AG04450 (cell line): ENCODE measurements at places on chromosomes 12 and 14. TPM values are rescaled to one million over a fixed set of nuclear protein-coding genes. Genes with fewer than 3 reads are reported as not detected.

DNA sequence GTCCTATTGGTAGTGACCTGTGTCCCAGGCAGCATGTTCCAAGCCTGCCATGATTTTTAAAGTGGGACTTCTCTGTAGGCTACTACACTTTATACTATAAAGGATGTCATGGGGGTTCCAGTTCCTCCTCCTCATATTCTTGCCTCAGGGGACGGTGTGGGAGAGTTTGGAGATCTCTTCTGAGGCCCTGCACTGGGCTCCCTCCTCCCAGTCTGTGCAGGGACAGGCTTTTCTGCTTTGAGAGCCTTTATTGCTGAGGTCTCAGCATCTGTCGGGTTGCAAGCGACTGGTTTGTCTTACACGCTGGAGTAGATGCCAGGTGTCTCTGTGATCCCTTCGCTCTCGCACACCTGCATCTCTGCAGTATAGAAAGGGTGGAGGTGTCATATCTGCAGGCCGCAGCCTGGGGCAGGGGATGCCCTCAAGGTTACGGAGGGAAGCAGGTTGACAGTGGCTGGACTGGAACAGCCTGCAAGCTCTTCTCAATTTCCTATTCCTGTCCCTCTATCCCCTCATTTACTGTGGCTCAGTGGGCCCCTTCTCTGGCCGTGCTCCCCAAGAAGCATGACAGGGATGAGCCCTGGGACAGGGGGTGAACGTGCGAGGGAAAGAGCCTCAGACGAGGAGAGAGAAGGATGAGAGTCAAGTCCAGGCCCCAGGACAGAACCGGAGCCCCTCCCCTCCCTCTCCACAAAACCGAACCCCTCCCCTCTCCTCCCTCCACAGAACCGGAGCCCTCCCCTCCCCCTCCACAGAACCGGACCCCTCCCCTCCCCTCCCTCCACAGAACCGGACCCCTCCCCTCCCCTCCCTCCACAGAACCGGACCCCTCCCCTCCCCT lies 51.3 kb downstream of the SLC6A12 start:
- no peak for DNase-seq

BATF gene
- polyA plus RNA-seq: not detected in 2 replicates

CCDC177 gene
- not detected in 2 replicates for polyA plus RNA-seq

- no peak for DNase-seq
Observed at GRCh38 chr12:19440916-19441315, 1.6 kb downstream of the AEBP2 start.

GLIPR1L1 gene
- polyA plus RNA-seq: not detected in 2 replicates

DNA sequence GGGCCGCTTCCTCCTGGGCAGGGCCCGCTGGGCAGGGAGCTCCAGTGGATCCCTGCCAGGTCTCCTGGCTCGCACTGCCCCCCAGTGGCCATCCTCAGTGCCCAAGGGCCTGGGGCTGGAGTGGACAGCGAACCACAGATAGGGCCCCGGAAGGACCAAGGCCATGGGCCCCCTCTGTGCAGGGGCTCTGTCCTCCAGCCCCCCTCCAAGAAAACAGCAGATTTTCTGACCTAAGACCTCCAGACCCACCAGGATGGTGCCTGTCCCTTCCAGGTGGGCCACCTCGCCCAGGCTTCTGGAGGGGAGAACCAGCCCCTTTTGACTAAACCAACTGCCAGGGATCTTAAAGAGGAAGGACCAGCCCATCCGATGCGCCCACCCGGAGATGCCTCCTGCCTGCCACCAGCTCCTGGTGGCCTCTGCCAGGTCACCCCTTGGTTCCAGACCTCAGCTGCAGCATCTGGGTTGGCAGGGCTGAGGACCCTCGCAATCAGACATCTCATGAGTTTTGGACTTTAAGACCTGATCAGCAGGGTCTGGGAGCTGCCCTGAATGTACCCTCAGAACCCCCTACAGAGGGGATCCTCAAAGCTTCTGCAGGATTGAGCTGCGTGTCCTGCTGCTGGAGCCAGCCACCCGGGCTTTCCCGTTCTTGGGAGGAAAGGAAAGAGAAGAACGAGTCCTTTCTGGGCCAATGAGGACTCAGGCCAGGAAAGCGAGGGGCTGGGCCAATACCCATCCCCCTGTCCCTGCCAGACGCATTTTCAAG lies 325.8 kb upstream of the DIO3 start:
- DNase-seq: no peak

ADAM21 gene
- 0.12 and 0.26 TPM in 2 replicates for polyA plus RNA-seq

DNA sequence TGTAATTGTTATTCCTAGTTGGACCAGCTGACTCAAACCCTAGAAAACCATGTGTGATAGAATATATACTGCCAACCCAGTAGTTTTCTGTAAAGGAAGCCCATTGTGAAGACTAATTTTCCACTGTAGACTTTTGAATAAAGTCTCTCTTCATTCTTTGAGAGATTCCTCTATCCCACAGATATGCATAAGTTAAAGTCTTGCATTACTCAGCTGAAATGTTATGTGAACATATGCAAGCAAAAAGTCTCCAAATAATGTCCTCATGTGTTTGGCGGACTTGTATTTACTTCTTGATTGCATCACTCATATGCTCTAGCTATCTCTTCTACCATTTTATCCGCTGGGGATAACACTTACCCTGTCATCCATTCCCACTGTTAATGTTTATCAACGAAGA lies 35.1 kb upstream of the OTOGL start:
- peak; percentile 75 for DNase-seq

TEX52 gene
- not detected in 2 replicates for polyA plus RNA-seq

- peak; percentile 88 for DNase-seq
Observed at GRCh38 chr14:21071225-21072030, 1.3 kb downstream of the ARHGEF40 start.

DNA sequence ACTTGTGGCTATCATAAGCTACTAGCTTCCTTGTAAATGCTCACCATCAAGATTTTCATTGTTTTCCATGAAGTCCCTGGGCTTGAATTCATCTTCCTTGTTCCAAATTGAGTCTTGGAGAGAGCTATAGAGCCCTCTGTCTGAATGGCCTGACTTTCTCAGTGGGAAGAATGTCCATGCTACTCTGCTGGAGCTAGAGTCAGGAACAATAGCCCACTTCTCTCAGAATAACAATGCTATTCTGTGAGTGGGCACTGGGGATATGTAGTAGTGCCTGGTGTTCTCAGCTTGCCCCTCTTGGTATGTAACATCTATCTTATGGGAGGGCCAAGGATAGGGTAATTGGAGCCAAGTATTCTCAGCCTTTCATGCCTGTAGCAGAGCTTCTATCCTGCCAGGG lies 127.6 kb upstream of the TRHDE start:
- no peak for DNase-seq

DNA sequence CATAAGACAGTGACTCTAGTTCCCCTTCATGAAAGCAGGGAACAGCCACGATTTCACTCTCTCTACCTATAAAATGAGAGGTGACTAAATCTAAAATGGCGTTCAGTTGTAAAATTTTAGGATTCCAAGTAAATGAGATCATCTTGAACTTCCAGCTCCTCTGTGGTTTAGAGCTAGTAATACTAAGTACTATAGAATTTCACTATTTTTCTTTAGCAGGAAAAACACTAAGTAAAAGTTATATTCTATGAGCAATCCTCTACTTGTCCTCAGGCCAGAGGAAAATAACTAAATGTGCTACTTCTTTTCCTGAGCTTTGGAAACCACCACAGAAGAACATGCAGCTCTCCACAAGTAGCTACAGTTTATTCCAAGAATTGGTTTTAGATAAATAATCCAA lies 55.6 kb downstream of the NIN start:
- DNase-seq: peak; percentile 56

GRCh38 chr12:111404362-111405148 lies 1.2 kb upstream of the SH2B3 start:
- DNase-seq: no peak

CLEC9A gene
- polyA plus RNA-seq: not detected in 2 replicates

- DNase-seq: no peak
Observed at GRCh38 chr12:168763-169525, 45.0 kb downstream of the SLC6A12 start.

DNA sequence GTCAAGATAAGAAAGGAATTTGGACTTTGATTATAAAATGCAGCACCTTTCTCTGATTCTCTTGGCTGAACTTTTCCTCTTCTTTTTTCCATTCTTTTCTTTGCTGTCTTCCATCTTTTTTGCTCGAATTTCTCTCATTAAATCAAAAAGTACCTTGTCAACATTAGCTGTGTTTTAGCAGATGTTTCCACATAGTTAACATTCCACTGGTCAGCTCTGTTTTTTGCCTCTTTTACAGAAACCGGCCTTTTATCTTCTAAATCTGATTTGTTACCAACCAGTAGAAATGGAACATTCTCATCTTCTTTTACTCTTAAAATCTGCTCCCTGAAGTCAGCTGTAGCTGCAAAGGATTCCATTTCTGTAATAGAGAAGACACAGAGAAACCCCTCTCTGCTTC lies 71.1 kb upstream of the SYT1 start:
- DNase-seq: no peak

DNA sequence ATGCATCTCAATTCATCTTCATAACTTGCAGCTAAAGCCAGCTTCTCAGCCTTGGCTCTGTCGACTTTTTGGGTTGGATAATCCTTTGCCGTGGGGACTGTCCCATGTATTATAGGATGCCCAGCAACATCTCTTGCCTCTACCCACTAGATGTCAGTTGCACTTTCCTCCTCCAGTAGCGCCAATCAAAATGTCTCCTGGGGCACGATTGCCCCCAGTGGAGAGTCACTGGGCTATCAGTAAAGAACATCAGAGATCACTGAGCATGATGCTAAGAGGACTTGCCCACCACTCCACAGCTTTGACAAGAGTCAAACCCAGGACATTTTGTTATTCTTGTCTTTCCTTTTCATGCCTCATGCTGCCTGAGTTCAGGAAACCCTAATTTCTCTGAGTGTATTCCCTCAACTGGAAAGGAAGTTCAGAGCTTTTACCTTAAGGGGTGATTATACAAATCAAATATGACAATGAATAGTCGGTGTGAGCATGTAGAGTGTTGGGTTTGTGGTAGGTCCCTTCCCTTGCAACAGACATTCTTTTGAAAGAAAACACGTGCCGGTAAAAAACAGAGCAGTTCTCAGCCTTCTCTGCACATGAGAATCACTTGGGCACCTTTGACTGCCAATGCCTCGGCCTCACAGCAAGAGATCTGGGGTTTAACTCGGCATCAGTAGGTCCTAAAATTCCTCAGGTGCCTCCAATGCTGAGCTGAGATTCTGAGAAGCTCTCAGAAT lies 980.6 kb downstream of the VRK1 start:
- no peak for DNase-seq

GRCh38 chr14:33808187-33808586 lies 142.7 kb downstream of the EGLN3 start:
- DNase-seq: no peak

DNA sequence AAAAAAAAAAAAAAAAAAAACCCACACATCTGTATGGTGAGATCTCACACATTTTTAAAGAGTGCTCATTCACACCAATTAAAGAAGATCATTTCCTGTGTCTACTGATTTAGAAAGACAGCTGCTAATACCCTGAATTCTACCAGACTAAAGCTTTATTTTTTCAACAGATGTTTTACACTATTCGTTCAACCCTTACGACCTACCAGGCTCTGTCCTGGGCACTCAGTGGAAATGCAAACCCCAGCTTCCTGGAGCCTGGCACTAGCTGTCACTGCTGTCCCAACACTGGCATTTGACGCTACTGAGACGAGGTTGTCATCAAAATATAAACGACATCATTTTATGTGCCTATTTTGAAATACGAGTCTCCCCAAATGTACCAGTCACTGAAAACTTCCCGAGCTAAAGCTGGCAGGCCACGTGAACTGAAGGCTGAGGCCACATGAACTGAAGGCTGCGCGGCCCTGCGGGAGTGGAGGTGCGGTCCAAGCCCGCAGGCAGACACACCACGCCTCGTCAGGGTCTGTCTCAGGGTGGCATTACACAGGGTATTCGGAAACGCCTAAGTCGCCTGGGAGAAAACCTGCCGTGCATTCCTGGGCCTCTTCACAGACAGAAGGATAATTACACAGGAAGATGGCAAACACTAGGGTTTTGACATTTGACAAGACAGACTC lies 27.2 kb downstream of the SLC15A4 start:
- no peak for DNase-seq

GRCh38 chr12:58731096-58731495 lies 189.2 kb downstream of the LRIG3 start:
- DNase-seq: no peak

SIVA1 gene
- 49.7 and 75.3 TPM in 2 replicates for polyA plus RNA-seq

DNA sequence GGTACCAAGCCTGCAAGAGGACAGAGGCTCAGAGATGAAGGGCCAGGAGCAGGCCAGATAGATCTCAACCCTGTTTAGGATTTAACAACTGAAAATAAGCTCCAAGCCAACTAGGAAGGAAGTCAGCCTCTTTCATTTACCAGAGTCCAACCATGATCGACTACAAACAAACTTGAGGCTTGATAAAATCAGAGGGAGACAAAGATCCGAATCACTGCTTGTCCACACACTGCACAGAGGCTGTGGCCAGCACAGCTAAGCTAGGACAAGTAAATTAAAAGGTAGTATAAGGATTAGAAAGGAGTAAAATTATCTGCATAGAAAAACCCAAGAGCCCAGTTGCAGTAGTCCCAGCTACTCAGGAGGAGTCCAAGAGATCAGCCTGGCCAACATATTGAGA lies 40.3 kb downstream of the FAM222A start:
- no peak for DNase-seq

SMCO2 gene
- 0.14 and 0.55 TPM in 2 replicates for polyA plus RNA-seq

- DNase-seq: no peak
Observed at GRCh38 chr12:131137836-131138637, 184.3 kb downstream of the ADGRD1 start.

GRCh38 chr14:103840014-103840413 lies 7.4 kb downstream of the PPP1R13B start:
- DNase-seq: no peak

- DNase-seq: no peak
Observed at GRCh38 chr14:56136571-56137452, 18.6 kb downstream of the PELI2 start.

PTPRO gene
- 0.10 and 0.16 TPM in 2 replicates for polyA plus RNA-seq

- no peak for DNase-seq
Observed at GRCh38 chr14:92651758-92652406, 96.5 kb downstream of the LGMN start.

DNA sequence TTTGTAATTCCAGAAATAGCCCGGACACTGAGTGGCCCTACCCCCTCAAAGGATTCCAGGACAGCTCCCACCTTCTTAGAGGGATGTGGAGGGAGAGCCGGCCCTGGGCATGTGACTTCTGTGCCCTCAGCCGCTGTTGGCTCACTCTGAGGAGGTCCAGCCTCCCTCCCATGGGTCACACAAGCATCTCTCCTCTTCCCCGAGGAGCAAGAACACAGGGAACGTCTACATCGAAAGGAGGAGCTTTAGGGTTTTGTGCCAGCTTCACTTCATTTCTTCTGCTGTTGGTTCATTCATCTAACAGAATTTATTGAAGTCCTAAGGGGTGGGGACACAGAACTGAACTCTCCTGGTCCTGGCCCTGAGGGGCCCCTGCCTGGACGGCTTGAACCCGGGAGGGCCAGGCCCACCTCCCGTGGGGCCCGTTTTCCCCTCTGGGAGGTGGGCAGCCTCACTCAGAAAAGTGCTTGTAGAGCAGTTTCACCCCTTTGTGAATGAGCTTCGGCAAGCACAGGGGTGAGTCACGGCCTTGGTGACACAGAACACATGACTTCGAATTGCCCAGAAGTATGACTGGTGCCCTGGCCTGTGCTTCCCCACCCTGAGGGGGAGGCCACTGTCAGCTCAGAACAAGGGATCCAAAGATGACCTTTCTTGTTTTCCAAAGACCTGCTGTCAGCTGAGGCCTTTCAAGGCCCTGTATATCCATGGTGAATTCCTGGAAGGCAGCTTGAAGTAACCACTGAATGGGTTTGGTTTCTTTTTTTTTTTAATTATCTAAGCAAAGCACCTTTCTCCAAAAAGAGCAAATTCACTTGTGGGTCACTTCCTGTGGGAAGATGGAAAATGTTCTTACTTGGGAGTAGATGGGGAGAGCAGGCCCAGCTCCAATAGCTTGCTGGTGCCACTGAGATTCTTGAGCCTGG lies 39.2 kb downstream of the NFKBIA start:
- DNase-seq: no peak

NFE2 gene
- 0.25 and 0.37 TPM in 2 replicates for polyA plus RNA-seq
